Endothelial cell of coronary artery (primary cell): ENCODE measurements at places on chromosomes 13 and 19. TPM values are rescaled to one million over a fixed set of nuclear protein-coding genes. Genes with fewer than 3 reads are reported as not detected.

CYSLTR2 gene
- total RNA-seq, result under 0.01 TPM in 2 replicates

MYCBP2 gene
- total RNA-seq, result 77.4 and 87.4 TPM in 2 replicates

PTH2 gene
- total RNA-seq, result not detected in 2 replicates

TINCR gene
- total RNA-seq, result under 0.01 and 0.09 TPM in 2 replicates

PBX4 gene
- not detected in 2 replicates for total RNA-seq
